Brain (organoid and tissue), 16 donors: ENCODE measurements at places on chromosomes 3 and 15. TPM values are rescaled to one million over a fixed set of nuclear protein-coding genes. Genes with fewer than 3 reads are reported as not detected.

GRCh38 chr3:95719481-95719880, 1094.9 kb upstream of the EPHA6 start:
- DNase-seq, result no peak

- DNase-seq, result peak; percentile 83
These were observed 56.4 kb upstream of the ARRDC4 start for GRCh38 chr15:97903971-97904572.

GRCh38 chr3:161644891-161645635, 148.5 kb downstream of the OTOL1 start:
- DNase-seq, result peak; percentile 79

The CLEC3B gene
- polyA plus RNA-seq, result 37.4 TPM

- DNase-seq, result no peak
These were observed 18.9 kb downstream of the GREM1 start for GRCh38 chr15:32736701-32737061.

The GP9 gene
- not detected for polyA plus RNA-seq

GRCh38 chr3:110656394-110657025, 415.1 kb upstream of the NECTIN3 start:
- no peak for DNase-seq

The MYRIP gene
- 4.3 TPM for polyA plus RNA-seq

The SH2D7 gene
- not detected for polyA plus RNA-seq

The CDHR4 gene
- polyA plus RNA-seq, result not detected

- no peak for DNase-seq
These were observed 73.2 kb upstream of the ARL6 start for GRCh38 chr3:97691354-97691753.

- no peak for DNase-seq
These were observed 495.0 kb upstream of the ZNF385D start for GRCh38 chr3:22245811-22246583.

The GATA2 gene
- polyA plus RNA-seq, result 3.7 TPM
